ENCODE measurements at places on chromosomes 7 and 10.

DNA sequence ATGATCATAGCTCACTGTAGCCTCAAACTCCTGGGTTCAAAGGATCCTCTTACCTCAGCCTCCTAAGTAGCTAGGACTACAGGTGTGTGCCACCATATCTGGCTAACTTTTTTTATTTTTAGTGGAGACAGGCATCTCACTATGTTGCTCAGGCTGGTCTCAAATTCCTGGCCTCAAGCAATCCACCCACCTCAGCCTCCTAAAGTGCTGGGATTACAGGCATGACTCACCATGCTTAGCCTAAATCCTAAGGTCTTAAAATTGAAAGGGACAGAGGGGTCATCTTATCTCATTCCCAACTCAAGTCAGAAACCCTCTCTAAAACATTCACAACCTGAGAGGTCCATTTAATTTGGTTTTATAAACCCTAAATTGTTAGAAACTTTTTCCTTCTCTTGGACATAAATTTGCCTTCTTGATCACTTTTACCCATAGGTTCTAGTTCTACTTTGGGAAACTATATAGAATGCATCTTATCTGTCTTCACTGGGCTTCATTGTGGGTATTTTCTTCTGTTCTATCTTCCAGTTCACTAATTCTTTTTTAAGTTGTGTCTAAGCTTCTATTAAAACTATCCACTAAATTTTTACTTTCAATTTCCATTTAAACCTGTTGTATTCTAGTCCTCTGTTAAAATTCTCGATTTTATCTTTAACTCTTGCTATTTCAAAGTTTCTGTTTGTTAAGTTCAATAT lies 183.4 kb upstream of the KAT6B start:
- no peak for DNase-seq

DNA sequence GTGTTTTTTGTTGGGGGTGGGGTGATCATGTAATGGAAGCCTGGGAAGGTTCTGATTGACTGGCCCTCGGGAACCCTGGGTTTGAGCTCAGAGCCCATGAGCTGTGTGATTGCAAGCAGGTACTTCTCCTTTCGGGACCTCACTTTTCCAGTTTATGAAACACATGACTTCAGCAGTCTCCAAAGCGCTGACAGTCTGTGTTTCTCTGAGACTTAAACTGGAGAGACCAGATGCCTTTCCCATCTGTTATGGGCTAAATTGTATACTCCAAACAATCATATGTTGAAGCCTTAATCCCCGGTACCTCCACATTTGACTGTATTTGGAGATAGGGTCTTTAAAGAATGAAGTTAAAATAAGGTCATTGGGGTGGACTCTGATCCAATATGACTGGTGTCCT lies 493.6 kb downstream of the GALNT17 start:
- no peak for DNase-seq

GRCh38 chr7:126953461-126953860 lies 299.3 kb downstream of the GRM8 start:
- DNase-seq: no peak

DNA sequence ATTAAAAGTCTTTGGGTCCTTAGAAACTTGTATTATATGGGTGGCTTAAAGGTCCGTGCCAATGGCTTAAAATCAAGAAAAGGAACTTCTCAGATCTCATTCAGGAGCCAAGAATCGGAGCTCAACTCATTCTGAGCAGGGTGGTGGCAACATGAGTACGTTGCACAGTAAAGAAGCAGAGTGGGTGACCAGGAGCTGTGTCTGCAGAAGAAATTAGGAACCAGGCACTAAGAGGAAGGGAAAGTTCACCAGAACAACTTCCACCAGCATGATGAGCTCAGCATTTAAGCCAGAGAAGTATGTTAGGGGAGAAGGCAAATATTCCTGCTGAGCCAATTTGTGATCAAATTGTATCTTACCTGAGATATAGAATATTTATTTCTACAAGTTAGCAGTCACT lies 236.0 kb upstream of the NRP1 start:
- DNase-seq: no peak

All from GM12891 (cell line).